Stimulated activated CD8-positive, alpha-beta memory T cell treated with anti-CD3 and anti-CD28 coated beads, Interleukin-15, amount 100 ng/mL, for 24 hours (primary cell): ENCODE measurements at places on chromosomes 2 and 18.

DNA sequence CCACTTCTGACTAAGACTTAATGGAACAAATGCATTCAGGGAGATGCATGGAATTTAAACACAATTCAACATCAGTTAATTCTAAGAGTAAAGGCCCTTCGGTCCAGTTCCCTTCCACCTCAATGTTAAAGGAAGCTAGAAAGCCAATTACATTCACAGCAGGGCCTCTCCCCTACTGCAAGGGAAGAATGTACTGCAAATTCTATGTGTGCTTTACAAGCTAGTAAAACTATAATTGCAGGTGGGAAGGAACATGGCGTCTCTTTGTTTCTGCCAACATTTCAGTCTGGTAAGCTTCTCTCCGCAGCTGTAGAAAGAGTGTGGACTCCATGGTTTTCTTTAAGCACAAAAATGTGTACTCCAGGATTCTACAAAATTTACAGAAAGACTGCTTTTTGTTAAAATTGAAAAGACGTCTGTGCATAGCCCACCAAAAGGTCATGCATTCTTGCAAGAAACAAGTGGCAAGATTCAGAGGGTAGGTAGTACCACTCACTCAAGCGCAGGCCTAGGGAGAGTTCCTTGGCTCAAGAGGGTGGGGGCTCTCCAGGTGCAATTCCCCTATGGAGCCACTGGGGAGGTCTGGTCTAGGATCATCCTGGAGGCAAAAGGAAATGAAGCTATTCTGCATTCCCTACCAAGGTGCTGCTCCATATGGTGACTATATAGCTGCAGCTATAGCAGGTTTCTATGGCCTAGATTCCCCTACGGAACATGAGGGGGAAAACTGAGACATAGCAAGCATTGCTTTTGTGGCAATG is 127.0 kb upstream of the FZD5 start:
- DNase-seq = no peak

DNA sequence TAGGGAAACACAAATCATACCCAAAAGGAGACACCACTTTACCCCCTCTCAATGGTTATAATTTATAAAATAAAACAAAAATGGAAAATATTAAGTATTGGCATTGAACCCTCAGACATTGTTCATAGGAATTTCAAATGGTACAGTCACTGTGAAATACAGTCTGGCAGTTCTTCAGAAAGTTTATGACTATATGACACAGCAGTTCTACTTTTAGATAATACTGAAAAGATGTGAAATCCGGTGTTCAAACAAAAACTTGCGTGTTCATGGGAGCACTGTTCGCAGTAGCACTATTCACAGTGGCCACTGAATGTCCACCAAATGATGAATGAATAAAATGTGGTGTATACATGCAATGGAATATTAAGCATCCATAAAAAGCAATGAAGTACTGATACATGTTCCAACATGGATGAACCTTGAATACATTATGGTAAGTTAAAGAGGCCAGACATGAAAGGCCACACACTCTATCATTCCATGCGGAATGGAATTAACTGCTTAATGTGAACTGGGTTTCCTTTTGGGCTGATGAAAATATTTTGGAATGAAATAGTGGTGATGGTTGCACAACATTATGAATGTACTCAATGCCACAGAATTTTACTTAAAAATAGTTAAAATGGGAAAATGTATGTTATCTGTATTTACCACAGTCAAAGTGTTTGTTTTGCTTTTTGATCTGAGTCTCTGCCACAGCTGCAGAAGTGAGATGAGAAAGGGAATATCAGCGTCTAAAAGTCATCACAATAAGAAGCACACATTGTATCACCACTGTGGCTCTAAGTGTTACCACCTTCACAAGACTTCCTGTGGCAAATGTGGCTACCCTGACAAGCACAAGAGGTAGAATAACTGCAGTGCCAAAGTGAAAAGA is 864.6 kb downstream of the SUCLG1 start:
- DNase-seq = no peak

DNA sequence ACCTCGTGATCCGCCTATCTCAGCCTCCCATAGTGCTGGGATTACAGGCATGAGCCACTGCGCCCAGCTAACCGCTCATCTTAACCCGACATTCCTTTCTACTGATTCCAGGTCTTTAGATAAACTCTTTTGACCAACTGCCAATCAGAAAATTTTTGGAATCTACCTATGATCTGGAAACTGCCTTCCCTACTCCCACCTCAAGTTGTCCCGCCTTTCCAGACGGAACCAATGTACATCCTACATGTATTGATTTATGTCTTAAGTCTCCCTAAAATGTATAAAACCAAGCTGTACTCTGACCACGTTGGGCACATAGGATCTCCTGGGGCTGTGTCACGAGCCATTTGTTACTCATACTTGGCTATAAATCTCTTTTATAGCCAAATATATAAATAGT is 3.2 kb upstream of the NEU2 start:
- no peak for DNase-seq

DNA sequence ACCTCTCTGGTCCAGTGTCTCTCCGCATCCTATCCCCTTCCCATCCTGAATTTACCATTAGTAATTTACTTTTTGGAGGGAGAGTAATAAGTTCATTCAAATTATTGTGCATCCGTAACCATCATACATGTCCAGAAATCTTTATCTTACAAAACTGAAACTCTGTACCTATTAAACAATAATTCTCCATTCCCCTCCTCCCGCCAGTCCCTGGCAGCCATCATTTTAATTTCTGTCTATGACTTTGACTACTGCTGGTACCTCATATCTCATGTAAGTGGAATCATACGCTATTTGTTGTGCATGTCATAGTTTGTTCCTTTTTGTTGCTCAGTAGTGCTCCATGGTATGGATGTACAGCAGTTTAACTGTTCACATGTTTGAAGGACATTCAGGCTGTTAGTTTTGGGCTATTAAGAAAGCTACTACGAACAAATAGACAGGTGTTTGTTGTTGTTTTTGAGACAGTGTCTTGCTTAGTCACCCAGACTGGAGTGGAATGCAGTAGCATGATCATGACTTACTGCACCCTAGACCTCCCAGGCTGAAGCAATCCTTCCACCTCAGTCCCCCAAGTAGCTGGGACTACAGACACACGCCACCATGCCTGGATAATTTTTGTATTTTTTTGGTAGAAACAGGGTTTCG is 2.0 kb downstream of the LIMS1 start:
- DNase-seq = no peak

DNA sequence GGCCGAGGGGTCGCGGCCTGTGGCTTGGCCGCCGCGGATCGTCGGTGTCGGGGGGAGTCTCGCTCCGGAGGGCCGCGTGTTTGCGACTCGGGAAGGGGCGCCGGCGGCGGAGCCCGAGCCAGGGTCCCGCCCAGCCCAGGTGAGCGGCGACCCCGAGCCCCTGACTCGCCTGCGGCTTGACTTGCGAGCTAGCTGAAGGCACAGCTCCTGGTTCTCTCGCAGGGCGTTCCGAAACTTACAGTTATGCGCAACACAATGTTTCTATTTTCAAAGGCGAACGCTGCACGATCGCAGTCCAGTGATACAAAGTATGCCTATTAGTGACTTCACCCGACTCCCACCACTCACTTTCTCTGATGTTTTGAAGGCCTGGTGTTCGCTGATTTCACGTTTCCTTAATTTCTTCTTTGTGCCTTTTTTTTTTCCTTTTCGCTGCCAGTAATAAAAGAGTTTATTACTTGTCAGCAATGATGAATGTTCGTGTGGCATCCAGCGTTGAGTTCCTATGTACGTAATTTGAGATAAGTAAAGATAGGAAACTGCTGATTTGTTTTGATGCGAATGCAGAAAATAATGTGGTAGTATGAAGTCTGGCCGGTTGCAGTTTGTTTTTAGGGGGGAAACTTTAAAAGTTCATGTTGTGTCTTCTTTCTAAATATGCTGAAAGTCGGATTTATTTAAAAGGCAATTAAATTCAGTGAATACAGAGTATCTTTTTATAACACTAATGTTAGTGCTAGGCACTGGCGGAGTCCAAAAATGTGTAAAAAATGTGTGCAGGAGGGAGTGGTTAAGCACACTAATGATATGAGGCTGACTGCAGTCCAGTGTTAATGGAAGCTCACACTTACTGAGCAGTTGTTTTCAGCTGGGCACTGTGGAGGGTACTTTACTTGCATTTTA is 706 bp downstream of the UBXN2A start:
- DNase-seq = no peak

DNA sequence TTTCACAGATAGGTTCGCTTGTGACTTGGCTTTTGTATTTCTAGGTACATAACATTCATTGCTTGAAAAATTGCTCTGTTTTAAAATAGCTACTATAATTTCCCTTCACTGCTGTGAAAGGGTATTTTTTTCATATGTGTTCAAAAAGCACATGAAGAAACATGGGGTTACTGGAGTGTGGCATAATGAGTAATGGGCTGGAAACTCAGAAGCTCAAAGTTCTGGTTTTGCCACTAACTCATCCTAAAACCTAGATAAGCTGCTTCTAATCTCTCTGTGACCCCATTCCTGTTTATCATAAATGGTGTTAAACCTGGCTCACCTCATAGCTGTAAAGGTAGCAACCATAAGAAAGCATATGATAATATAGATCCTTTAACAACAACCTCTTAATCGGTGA is 319.3 kb downstream of the PTPRM start:
- DNase-seq = no peak

GRCh38 chr2:224682134-224682533 is 34.0 kb downstream of the CCDC195 start:
- no peak for DNase-seq
